ENCODE measurements at places on chromosomes 11 and 22. TPM values are rescaled to one million over a fixed set of nuclear protein-coding genes. Genes with fewer than 3 reads are reported as not detected.
A peak's percentile ranks its signal among the peaks of the same experiment; 100 is the strongest.

DNA sequence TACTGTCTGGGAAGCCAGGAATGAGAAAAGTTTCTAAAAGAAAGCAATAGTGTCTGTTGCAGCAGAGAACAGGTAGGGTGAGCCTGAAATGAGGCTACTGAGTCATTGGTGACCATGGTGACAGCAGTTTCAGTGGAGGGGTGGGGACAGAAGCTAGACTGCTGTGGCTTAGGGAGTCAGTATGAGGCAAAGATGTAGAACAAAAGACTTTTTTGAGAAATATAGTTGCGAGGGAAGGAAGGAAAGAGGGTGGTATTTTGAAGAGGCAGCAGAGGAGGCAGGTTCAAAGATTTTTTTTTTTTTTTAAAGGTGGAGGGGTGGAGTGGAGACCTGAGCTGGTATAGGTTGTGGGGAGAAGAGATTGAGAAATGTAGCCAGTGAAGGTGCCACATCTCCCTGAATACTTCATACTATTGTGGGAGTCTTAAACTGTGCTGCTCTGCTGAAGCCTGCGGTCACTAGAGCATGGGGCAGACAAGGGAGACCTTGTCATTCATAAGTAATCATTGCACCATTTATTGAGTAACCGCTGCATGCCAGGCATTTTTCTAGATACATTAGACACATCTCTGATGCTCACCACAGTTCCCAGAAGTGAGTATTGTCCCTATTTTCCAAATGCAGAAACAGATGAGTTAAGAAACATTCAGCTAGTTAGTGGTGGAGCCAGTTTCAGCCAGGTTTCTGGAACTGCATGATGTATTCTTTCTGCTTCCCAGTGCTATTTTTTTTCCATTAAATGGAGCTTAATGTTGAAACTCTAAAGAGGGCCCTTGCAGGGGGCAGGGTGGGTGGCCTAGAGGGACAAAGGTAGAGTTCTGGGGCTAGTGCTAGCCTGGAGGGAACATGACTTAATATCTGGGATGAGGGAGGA is 49.9 kb downstream of the STIM1 start:
- DNase-seq: no peak

- DNase-seq: no peak
These were observed 77.4 kb upstream of the YWHAH start for GRCh38 chr22:31866918-31867317.

DNA sequence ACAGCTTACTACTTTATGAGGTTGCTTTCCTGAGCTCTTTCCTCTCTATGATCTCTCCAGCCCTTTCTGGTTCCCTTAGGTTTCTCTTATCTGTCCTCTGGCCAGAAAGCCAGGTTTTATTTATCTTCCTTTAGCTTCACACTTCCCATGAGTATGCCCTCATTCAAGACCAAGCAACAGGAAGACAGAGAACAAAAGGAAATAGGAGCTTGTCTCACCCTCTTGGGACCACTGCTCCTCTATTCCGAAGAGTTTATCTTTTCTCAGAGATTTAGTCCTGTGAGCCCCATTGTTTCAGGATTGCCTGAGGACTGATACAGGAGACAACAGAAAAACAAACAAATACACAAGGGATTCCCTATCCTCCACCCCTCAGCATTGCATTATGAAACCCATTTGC is 62.4 kb upstream of the CCDC179 start:
- no peak for DNase-seq

DNA sequence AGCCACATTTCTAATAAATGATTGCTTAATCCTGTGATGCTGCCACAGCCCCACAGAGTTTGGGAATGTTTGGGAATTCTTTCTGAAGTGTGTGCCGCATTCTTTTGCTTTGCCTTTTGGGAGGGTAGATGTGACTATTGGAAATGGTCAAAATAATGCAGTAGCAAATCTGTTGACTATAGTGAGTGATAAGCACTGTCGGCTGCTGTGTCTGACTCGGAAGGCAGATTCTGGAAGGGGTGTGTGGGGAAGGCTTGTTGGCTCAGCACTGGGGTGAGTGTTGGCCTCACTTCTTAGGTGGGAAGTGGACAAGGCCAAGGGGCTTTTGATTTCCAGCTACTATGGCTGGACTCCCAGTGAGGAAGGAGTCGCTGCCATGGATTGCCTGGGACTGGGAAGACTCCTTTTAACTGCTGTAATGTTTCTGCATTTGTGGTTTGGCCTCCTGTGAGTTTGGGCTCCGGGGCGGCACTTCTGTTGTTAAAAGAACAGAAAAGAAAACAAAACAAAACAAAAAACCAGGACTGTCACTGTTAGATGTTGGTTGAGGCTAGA is 20.1 kb downstream of the ZBTB16 start:
- DNase-seq: no peak

GRCh38 chr11:120182372-120182771 is 28.5 kb upstream of the OAF start:
- peak; percentile 22 for DNase-seq

DNA sequence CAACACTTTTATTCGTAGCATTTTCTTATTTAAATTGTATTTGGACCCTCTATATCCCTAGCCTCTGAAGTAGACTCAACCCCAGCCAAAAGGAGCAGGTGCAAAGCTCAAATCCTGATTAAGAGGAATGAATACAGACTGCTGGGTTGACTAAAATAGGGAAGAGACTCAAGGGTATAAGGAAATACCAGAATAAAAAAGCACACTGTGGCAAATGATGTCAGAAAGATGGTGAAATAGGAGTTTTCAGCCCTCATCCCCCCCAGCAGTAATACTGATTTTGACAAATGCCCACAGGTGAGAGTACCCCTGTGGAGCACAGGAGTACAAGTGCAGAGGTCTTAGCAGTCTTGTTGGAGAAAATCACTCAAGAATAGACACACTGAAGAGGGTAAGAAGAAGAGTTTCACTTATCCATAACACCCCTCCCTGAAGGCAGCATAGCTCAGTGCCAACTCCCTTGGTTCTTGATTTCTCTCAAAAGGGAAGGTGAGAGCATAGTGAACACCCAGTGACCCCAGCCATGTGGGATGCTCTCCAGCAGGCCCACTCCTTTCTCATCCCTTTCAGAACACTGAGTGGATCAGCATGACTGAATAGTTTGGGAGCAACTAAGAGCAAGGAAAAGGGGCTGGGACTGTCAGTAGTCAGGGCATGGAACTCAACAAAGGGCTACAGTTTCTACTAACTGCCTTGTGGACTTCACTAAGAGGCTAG is 71.7 kb downstream of the TBC1D22A start:
- no peak for DNase-seq

GRCh38 chr11:22192289-22192641 is 620 bp upstream of the ANO5 start:
- peak; percentile 32 for DNase-seq

Gene KRTAP5-10
- total RNA-seq: not detected

Gene MYOD1
- total RNA-seq: not detected

Measured in liver (tissue), 10 donors.